Activated T-cell treated with anti-CD3 and anti-CD28 coated beads, Interleukin-2, amount 50 U/mL, for 72 hours (primary cell): ENCODE measurements at places on chromosomes 4 and X. TPM values are rescaled to one million over a fixed set of nuclear protein-coding genes. Genes with fewer than 3 reads are reported as not detected.

DNA sequence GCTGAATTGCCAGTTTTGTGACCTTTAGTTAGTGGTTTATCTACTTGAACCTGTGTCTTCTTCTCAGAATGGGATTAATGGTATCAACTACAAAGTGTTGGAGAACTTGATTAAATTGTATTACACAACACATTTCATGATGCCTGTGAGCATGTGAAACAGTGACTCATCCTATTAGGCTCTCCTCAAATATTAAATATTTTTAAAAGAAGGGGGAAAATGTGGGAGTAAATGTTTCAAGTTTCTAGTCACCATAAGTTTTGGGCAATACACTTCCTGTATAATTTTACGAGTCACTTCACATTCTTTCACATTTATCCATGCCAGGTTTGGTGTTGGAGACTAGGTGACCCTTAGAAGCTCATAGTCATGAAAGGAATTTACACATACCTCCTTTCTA lies 147.0 kb downstream of the HS3ST1 start:
- no peak overlapping the region for H3K4me3 ChIP-seq
- H3K4me1 ChIP-seq, result no peaks in the 10 kb centered on the region
- H3K27ac ChIP-seq, result no peak overlapping the region
- peaks cover 6% of the 10 kb centered on the region for H3K36me3 ChIP-seq
- no peak for DNase-seq
- H3K27me3 ChIP-seq, result no peaks in the 10 kb centered on the region

FDCSP gene
- total RNA-seq, result not detected

TCEAL6 gene
- total RNA-seq, result 0.25 TPM

DNA sequence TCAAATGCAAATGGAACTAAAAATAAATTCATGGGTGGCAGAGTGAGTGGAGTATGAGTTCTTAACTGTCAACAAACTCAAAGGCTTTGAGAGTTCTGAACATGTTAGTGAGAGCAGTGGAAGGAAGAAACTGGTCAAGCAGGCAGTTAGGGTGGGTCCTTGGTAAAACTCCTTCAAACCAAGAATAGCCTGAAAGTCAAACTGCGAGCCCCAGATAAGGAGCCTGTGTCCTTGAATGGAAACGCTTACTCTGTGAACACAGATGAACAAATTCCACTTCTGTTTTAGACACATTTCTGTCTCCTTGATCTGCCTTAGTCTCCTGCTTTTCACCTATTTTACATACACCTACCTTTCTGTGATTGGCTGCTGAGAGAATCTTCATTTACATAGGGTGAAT lies 129.4 kb upstream of the PCDH18 start:
- no peak overlapping the region for H3K4me3 ChIP-seq
- H3K36me3 ChIP-seq, result no peaks in the 10 kb centered on the region
- DNase-seq, result no peak
- H3K27me3 ChIP-seq, result no peaks in the 10 kb centered on the region
- H3K4me1 ChIP-seq, result no peaks in the 10 kb centered on the region

- H3K4me1 ChIP-seq, result no peaks in the 10 kb centered on the region
- no peak overlapping the region for H3K4me3 ChIP-seq
- no peaks in the 10 kb centered on the region for H3K36me3 ChIP-seq
- no peaks in the 10 kb centered on the region for H3K27me3 ChIP-seq
These were observed 38.7 kb downstream of the CNKSR2 start for GRCh38 chrX:21412883-21413282.

ALB gene
- total RNA-seq, result not detected

POU3F4 gene
- total RNA-seq, result not detected

DNA sequence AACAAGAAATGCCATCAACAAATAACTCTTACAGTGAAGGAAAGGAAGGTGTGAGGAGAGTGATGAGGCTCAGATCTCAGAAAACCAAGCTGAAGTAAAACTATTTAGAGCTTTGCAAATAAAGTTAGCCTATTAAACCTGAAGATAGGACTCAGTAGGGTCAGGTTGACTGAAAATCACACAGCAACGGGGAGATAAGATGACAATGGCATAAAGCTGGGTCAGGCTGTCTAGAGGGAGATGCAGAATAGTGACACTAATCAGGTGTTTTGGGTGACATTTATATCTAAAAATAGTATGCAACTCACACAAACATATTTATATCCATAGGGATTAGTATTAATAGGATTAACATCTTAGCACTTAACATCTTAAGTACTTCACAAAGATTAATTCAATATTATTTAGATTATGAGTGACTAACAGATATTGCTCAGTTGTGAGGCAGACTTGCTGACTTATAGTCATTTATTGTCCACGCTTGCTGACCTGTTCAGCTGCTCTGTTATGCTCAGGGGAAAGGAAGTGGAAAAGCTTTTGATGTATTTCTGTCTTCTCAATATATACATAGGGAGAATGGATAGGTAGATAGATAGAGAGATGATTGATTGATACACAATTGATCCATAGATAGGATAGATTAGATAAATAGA lies 130.7 kb upstream of the GUCY1A1 start:
- no peaks in the 10 kb centered on the region for H3K27me3 ChIP-seq
- H3K27ac ChIP-seq, result no peak overlapping the region
- DNase-seq, result no peak
- H3K4me3 ChIP-seq, result no peak overlapping the region

MAGEB1 gene
- total RNA-seq, result not detected

- H3K4me3 ChIP-seq, result no peak overlapping the region
- peaks cover 6% of the 10 kb centered on the region for H3K27me3 ChIP-seq
- no peak overlapping the region for H3K27ac ChIP-seq
- no peaks in the 10 kb centered on the region for H3K36me3 ChIP-seq
- no peak for DNase-seq
- peaks cover 18% of the 10 kb centered on the region for H3K4me1 ChIP-seq
These were observed 94.0 kb upstream of the TBL1X start for GRCh38 chrX:9370893-9371292.

GRCh38 chr4:86938771-86939520 lies 4.1 kb downstream of the AFF1 start:
- H3K27ac ChIP-seq, result no peak overlapping the region
- no peak for DNase-seq
- H3K4me3 ChIP-seq, result peak overlapping the region; percentile 54

- no peak overlapping the region for H3K27ac ChIP-seq
- peaks cover 33% of the 10 kb centered on the region for H3K27me3 ChIP-seq
- H3K4me3 ChIP-seq, result no peak overlapping the region
- DNase-seq, result no peak
- H3K4me1 ChIP-seq, result no peaks in the 10 kb centered on the region
These were observed 55.5 kb downstream of the PJA1 start for GRCh38 chrX:69109706-69110105.

DNA sequence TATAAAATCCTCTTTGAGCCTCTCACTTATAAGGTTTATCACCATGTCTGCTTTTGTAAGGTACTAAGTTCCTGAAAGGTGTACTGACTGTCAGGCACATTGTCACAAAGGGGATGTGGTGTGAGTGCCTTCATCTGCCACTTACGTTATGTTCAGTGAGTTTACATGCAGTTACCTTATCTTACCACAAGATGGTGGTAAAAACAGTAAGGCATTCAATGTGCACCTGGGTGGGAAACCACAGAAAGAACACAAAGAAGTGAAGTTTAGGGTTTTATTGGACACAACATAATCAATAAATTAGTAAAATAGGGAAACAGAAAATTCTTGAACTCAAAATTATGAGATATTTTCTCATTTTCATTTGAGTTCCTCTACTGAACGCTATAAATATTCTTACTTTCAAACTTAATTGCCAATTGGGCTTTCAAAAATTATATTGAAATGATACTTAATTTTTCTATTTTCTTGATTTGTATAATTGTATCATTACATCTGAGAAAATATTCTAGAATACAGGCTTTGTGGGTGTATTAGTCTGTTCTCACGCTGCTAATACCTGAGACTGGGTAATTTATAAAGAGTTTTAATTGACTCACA lies 650.8 kb downstream of the PCDH7 start:
- no peak overlapping the region for H3K27ac ChIP-seq
- no peak for DNase-seq
- H3K36me3 ChIP-seq, result no peaks in the 10 kb centered on the region
- H3K27me3 ChIP-seq, result no peaks in the 10 kb centered on the region
- no peaks in the 10 kb centered on the region for H3K4me1 ChIP-seq
